CD4-positive, alpha-beta memory T cell (primary cell): ENCODE measurements at places on chromosomes 7 and 10.

GRCh38 chr10:132892004-132892403, 50.4 kb downstream of the CFAP46 start:
- DNase-seq, result no peak

DNA sequence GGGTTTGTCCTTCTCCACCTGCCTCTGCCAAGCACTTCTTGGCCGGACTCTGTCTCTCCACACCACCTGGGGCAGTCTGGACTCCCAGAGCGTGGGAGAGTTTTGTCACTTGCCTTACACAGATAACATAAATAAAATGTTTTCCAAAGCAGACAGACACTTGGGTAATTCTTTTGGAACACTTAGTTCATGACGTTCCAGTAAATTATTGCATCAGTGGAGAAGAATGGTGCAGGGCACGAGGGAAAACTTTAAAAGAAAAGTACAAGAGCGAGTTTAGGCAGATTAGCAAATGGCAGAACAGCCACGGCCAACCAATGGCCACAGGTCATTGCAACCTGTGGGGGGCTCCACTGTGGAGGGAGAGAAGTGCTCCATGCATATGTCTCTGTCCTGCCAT, 170.6 kb upstream of the GRB10 start:
- no peak for DNase-seq

GRCh38 chr10:112631501-112632400, 184.7 kb downstream of the VTI1A start:
- no peak for DNase-seq

- DNase-seq, result no peak
Observed at GRCh38 chr7:105975770-105976417, 12.8 kb downstream of the CDHR3 start.

GRCh38 chr7:28410628-28411531, 1.4 kb upstream of the CREB5 start:
- no peak for DNase-seq
